ENCODE measurements at places on chromosomes 13 and 19.

DNA sequence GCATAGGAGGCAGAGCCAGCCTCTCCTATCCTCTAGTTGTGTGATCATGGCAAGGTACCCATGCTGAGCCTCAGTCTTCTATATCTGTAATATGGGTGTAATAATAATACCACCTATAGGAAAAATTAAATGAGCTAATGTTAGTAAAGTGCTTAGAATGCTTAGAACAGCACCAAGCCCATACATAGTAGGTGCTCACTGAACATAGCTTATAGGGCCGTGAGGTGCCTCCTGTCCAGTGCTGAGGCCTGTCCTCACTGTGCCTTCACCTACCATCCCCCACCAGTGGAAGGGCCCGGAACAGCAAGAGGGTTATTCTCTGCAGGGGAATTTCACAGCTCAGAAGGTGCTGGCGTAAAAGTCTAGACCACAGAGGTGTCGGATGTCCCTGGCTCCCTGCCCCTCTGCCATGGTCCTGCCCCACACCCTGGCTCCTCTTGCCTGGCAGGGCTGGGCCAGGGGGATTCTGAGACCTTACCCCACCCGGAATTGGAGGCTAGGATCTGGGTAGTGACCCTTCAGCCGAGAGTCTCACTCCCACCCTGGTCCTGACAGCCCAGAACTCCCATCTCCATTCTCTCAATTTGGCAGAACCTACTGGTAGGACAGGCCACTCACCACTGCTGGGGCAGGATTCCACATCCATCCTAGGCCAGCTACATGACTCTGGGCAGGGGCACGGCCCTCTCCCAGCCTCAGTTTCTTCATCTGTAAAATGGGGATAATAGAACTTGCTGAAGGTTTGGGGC lies 2.2 kb upstream of the SCN1B start:
- peak; percentile 29 for DNase-seq

DNA sequence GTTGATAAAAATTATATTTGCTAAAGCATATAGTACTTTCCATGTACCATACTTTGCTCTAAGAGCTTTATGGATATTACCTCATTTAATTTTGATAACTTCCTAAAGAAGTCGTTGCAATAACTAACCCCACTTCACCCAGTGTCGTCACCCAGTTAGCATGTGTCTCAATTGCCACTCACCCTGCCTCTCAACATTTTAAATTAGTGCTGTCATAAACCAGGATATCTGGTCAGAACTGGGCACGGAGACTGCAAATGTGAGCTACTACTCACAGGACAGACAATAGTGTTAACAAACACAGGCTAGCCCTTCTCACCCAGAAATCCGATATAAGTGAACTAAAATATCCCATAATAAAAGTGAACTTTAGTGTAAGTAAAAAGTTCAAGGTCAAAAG lies 430.6 kb downstream of the KLF12 start:
- DNase-seq: no peak

- DNase-seq: peak; percentile 89
These were observed 1.8 kb upstream of the SPRY2 start for GRCh38 chr13:80342471-80343371.

GRCh38 chr19:10432736-10433130 lies 12.4 kb downstream of the PDE4A start:
- DNase-seq: no peak

DNA sequence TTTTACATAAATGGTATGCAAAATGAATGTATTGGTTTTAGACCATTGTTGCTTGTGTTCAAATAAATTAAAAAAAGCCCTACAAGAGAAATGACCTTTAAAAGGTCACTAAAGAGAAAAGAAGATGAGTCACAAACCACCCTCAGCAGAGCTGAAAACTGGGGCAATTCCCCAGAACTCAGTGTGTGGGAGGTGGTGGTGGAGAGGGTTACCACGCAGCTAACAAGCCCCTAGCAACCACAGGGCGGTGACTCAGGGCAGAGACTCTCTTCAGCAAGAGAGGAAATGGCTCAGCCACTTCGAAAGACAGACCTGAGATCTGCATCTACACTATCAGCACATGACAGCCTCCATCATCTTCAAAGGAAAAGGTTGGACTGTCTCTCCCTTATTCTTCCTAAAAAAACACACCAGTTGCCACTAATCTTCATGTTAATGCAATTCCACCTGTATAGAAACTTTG lies 29.4 kb upstream of the NDFIP2 start:
- DNase-seq: peak; percentile 82
